ENCODE measurements at places on chromosomes 4 and X. TPM values are rescaled to one million over a fixed set of nuclear protein-coding genes. Genes with fewer than 3 reads are reported as not detected.

GRCh38 chr4:1459081-1459721, 53.0 kb upstream of the NKX1-1 start:
- DNase-seq: no peak

DNA sequence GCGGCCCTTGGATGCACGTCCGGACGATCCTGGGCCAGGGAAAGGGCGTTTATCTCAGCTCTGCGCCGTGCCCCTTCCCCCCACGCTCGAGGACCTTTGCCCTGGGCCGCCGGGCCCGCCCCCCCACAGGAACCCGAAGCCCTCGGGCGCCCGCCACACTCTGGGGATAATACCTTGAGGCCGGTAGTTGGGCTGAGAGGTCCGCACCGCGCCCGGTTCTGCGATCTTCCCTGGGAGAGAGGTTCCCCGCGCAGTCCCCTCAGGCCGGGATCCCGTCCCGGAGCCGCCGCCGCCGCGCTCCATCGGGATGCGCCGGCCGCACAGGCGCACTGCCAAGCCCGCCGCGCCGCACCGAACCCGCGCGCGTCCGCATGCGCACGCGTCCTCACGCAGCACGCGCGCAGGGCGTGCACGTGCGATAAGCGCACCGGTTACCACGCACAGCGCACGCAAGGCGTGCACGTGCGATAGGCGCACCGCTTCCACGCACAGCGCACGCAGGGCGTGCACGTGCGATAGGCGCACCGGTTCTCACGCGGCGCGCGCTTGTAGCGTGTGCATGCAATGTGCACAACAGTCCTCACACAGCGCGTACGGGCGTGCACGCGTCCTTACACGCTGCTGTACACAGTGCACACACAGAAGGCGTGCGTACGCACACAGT, at the start of gene MAP7D2:
MAP7D2 (minus strand) TSS at position 331 of the 664 bp plus-strand sequence; CDS start at position 303, 28 bp downstream.
- DNase-seq: peak; percentile 28

The SYP gene
- total RNA-seq: 0.63 TPM

GRCh38 chr4:158915683-158916241, 146.9 kb downstream of the FNIP2 start:
- DNase-seq: no peak

GRCh38 chr4:176995-177394, 52.7 kb downstream of the ZNF718 start:
- DNase-seq: no peak

GRCh38 chrX:46653482-46653881, 79.9 kb downstream of the CHST7 start:
- no peak for DNase-seq

The GABRE gene
- total RNA-seq: 32.4 TPM

GRCh38 chr4:17500574-17500973, 11.3 kb downstream of the QDPR start:
- no peak for DNase-seq

The ARR3 gene
- total RNA-seq: not detected

- no peak for DNase-seq
These were observed 493 bp upstream of the UCHL1 start for GRCh38 chr4:41256131-41256739.

Data from MG63 (cell line).